Stimulated activated CD4-positive, alpha-beta T cell treated with anti-CD3 and anti-CD28 coated beads, Interleukin-15, amount 100 ng/mL, for 1 hour (primary cell): ENCODE measurements at places on chromosomes 4 and X.

- DNase-seq: no peak
Observed at GRCh38 chrX:119266364-119266995, 30.4 kb downstream of the PGRMC1 start.

DNA sequence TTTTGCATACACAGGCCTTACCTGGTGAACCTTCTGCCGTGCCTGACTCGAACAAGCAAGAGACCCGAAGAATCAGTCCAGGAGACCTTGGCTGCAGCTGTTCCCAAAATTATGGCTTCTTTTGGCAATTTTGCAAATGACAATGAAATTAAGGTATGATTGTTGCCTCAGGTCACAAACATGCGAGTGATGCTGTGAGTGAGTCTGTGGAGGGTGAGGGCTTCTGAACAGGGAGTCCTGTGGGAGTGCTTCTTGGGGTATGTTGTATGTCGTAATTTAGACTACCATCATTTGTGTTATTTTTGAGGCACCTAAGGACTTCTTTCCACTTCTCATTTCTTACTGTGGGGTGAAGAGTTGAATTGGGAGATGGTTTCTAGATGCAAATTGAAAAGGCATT lies 32.8 kb downstream of the HTT start:
- no peak for DNase-seq

DNA sequence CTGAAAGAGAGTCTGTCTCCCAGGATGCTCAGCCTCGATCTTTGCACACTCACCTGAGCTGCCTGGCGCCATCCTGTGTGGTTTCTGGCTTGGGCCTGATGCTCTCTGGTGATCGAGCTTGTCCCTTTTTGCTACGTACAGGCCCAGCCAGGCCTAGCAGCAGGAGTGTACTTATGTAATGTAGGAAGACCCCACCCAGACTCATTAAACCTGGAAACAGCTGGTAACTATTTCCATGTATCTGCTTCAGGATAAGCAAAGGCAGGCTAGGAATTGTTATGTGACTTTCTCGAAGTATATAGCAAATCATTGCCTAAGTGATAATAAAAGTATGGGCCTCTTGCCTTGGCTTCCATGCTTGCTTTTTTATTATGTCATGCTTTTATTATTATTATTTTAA lies 18.6 kb upstream of the ARSJ start:
- DNase-seq: no peak

GRCh38 chr4:17497890-17498523 lies 13.9 kb downstream of the QDPR start:
- no peak for DNase-seq

DNA sequence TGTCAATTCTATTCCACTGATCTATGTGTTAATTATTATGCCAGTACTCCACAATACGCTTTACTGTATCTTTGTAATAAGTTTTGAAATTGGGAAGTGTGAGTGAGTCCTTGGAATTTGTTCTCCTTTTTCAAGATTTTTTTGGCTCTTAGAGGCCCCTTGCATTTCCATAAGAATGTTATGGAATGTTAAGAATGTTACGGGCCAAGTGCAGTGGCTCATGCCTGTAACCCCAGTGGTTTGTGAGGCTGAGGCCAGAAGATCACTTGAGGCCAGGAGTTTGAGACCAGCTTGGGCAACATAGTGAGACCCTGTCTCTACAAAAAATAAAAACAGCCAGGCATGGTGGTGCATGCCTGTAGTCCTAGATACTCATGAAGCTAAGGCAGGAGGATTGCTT lies 167.6 kb upstream of the CXorf66 start:
- DNase-seq: no peak

- no peak for DNase-seq
Observed at GRCh38 chrX:108177351-108178142, 86.0 kb downstream of the ATG4A start.
